ENCODE measurements at places on chromosomes 6 and 20.
A peak's percentile ranks its signal among the peaks of the same experiment; 100 is the strongest.

- no peak for DNase-seq
These were observed 160.2 kb downstream of the SYNDIG1 start for GRCh38 chr20:24629668-24630067.

DNA sequence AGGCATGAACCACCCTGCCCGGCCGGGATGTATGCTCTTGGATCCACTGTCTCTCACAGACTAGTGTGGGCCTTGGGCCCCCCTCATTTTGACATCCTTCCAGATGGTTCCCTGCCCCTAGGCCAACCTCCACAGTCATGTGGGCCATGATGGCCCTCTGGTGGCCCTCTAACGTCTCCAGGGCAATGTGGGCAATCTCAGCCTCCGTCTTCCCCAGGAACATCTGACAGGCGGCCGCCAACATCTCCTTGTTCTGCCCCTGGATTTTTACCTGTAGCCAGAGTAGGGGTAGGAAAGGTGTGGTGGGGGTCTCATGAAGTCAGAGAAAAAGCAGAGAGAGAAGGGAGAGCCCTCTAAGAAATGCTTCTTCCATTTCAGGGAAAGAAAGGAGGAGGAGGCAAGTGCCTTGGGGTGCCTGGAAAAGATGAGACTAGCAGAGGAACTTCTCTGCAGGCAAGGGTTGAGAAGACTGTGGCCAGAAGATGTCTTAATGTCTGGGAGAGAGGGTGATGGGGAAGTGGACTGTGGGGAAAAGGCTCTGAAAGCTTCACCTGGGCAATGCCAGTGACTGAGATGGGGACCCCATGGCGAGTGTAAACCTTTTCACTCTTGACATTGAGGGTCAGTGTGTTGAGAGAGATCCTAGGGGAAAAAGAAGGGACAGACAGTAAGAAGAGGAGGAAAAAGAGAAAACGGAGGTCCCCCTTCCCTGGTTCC, 1.3 kb downstream of the FLOT1 start:
- DNase-seq, result no peak

DNA sequence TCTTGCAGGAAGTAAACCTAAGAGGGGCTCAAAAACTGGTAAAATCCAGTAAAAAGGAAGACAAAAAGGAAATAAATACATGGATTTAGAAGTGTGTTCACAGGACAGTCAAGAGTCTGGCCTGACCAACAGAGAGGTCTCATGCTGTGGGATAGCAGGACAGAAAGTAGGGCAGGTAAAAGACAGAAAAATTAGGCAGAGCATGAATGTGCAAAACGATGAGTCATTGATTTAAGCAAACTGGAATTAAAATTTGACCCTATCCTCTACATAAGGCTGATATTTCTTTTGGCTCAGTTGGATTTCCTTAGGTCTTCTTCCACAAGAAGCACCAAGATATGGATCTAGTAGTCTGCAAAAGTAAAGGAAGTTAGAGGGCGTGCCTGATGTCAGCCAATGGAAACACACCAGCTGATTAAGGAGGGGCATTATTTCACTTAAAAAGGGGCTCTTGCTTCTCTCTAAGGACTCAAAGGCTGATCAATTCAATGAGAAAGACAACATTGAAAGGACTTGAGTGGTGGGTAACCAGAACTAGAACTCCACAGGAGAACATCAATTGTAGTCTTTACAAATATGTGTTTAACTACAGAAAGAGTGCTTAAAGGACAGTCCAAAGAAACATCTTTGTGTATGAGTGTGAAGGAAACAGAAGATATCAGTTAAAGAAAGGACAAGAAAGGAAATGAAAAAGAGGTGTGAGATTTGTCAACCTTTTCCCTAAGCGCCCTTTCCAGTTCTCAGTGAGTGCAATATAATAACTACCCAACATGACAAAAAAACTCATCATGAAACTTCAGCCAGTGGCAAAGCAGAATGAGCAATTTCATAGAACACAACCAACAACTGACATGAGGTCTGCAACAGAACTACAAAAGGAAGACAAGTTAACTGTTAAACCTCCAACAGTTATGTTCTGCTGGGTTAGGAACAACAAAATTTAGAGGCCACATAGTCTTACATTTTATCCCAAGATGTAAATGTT, 19.4 kb upstream of the MYB start:
- DNase-seq, result no peak

DNA sequence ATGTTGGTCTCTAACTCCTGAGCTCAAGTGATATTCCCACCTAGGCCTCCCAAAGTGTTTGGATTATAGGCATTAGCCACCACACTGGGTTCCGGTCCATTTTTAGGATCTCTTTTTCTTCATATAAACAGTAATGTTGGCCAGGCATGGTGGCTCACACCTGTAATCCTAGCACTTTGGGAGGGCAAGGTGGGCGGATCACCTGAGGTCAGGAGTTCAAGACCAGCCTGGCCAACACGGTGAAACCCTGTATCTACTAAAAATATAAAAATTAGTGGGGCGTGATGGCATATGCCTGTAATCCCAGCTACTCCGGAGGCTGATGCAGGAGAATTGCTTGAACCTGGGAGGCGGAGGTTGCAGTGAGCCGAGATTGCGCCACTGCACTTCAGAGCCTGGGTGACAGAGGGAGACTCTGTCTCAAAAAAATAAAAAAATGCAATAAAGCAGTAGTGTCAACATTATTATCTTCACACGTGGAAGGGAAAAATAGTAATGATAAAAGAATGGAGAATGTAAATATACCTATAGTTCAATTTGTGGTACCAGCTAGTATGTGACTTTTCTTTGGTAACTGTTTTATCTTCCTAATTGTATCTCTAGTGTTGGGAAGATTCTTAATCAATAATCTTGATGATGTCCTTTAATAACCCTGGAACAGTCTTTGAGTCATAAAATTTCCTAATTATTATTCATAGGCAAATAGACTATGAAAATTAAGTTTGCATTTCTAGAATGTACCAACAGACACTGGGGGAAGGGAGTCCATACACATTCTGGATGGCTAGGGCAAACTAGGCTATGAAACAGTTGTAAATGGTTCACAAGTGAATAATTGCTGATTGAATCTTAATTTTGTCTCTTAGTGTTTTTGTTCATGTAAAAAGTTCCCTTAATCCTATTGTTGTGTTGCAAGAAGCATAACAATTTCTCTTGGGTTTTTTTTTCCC, 3.6 kb downstream of the PARD6B start:
- no peak for DNase-seq

- DNase-seq, result no peak
These were observed 32.2 kb upstream of the OCSTAMP start for GRCh38 chr20:46582648-46583047.

GRCh38 chr6:106560996-106561685, 68.2 kb downstream of the RTN4IP1 start:
- DNase-seq, result peak; percentile 17

DNA sequence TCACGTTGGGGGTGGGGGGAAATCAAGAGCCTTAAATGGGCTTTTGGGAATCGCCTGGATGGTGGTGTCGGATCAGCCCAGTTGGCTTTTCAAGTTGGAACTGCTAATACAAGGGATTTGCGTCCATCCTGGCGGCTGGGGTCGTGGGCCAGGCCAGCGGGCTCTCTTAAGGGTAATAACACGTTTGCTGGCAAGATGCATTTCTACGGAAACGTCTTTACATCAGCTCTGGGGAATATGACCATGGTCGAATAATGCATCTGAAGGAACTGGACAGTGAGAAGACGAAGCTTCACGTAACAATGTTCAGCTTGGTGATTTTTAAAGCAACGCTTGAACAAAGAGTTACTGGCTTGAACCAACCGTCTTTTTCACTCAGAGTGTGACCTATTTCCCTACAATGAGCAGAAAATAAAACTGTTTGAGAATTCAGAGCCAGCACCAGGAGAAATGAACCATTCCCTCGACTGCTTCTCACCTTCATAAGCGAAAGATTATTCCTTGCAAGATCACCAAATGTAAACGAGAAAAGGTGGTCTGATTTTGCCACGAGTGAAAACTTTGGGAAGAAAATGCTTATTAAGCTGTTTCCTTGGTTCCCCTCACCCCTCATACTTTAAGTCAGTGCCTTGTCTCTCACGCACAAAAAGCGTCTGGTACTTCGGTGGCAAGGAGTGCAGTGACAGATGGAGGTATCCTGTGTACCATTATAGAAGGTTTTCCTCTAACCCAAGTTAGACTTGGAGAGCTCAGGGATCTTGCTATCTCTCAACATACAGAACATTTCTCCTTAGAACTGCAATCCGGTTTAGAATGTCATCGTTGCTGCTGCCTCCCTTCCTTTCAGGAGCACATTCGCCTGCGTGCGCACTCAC, 1.4 kb upstream of the MARCKS start:
- DNase-seq, result no peak

DNA sequence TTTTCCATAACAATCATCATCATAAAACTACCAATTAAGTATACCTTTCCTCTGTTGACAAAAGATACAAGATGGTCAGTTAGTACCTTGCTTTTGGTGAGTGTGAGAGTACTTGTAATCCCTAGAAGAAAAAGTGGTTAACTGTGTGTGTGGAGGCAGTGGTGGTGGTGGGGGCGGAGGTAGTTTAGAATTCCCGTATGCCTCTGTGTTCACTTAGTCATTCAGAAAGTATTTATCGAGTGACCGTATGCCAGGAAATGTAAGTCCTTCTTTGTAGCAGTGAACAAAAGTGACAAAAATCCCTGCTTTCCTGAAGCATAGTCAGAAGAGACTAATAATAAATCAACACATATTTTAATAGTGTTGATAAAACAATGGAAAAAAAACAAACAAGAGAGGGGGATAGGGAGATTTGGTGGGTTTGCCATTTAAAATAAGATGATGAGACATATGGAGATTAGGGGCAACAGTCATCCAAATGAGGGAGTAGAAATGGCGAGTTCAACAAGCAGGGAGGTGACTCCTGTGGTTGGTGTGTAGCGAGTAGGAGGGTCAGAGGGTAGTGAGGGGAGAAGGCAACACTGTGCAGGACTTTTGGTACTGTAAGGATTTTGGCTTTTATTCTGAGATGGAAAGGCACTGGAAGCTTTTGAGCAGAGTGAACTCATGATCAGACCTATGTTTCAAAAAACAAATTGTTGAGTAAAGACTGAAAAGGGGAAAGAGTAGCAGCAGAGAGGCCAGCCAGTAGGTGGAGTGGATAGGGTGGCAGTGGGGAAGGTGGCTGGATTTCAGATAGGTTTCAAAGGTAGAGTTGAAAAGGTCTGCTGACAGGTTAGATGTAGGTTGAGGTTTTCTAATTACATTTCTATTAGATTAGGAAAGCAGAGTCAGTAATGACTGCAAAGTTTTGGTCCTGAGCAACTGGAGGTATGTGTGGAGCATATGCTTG, 40.3 kb upstream of the SIM1 start:
- DNase-seq, result no peak

- DNase-seq, result no peak
These were observed 95.9 kb upstream of the PLEKHG1 start for GRCh38 chr6:150503586-150504339.

DNA sequence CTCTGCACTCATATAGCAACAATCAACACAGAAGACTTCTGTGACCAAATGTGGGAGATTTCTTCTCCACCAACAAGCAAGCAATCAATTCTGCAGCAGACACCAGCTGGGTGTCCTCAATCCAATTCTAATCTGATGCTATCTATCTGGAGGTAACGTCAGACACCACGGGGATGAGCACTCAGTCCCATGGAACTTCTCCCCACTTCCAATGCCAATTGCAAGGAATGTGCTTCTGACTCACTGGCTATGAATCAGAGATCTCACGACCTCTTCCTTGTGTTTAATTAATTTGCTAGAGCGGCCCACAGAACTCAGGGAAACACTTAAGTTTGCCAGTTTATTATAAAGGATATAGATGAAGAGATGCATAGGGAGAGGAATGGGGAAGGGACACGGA, 103.5 kb upstream of the SIRPG start:
- no peak for DNase-seq

DNA sequence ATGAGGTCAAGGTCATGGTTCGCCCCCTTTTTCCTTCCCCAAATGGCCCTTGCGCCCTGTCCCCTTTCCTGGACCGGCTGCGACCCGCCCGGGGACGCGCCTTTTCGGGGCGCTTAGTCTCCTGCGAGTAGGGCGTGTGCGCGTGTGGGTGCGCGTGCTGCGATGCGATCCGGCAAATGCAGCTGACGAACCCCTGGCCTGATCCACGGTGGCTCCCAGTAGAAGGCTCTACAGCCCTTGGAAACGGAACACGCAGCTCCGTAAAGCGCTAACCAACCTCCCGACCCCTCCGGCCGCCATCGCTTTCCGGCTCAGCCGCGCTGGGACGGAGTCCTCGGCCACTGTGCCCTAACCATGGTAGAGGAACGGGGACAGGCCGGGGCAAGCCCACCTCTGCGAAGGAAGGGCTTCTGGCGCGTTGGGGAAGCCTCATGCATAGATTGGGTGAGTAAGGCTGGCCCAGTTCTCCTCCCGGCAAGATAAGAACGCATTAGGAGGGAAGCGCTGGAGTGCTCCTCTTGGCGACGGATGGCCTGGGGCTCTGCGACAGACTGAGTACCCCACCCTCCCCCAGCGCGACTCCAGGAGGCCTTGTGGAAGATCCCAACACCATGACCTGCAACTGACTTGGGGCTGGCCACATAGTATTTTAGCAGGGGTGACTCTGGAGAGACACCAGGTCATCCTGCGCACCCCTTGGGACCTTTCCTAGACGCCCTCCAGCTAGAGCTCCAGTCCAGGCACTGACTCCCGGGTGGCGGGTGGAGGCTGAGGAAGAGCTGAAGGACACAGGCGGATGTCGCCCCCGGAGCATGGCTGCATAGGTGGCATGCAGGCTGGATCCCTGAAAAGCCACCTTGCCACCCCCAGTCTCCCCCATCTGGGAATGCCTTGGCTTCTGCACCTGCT, 1.1 kb upstream of the SLC4A11 start:
- no peak for DNase-seq

DNA sequence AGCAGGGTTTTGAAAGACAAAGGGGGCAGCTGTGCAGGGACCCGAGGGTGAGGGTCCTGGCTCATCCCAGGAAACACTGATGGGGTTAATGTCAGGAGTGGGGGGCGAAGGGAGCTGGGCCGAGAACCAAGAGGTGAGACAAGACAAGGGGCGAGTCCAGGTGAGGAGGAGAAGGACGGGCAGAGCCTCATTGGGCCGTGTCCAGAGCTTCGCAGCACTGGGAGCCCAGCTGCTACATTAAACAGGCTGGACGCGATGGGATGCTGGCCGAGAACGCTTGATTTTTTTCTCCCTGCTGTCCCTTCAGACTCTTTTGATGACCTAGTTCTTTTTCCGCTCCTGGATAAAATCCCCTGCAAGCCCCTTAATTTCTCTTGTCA, 172.8 kb upstream of the SNX9 start:
- DNase-seq, result no peak

- no peak for DNase-seq
These were observed 789 bp downstream of the PHACTR1 start for GRCh38 chr6:12717356-12717755.

Measured in activated naive CD4-positive, alpha-beta T cell treated with anti-CD3 and anti-CD28 coated beads, Interleukin-2, amount 50 U/mL, for 16 hours (primary cell).